ENCODE measurements at places on chromosomes 1 and 21.

- no peak for DNase-seq
These were observed 87.6 kb downstream of the GFI1 start for GRCh38 chr1:92399076-92399475.

GRCh38 chr1:193619911-193620310 lies 433.5 kb upstream of the B3GALT2 start:
- no peak for DNase-seq

- no peak for DNase-seq
These were observed 110.7 kb upstream of the OLFM3 start for GRCh38 chr1:102107441-102107840.

GRCh38 chr1:67053535-67053784 lies 488 bp downstream of the SLC35D1 start:
- no peak for DNase-seq

- DNase-seq = no peak
These were observed 34.5 kb downstream of the UCK2 start for GRCh38 chr1:165861911-165862310.

GRCh38 chr1:39230261-39231190 lies 26.0 kb downstream of the MACF1 start:
- no peak for DNase-seq

DNA sequence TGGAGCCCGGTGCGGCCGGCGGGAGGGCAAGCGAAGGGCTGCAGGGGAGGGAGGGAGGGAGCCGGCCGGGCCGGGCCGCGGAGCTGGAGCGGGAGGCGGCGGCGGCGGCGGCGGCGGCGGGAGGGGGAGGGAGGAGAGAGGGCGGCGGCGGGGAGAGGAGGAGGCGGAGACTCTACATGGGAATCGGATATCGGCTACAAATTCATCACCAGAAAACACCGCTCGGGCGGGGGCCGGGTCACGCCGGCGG lies at the start of gene AKT3:
Gene AKT3 (minus strand): TSS at position 42 of the 250 bp plus-strand sequence. CDS start 7,073 bp downstream, outside the sequence.
- peak; percentile 64 for DNase-seq

Data from fibroblast of skin of left biceps (primary cell).